GM04503 (cell line): ENCODE measurements at places on chromosomes 3 and 15.

DNA sequence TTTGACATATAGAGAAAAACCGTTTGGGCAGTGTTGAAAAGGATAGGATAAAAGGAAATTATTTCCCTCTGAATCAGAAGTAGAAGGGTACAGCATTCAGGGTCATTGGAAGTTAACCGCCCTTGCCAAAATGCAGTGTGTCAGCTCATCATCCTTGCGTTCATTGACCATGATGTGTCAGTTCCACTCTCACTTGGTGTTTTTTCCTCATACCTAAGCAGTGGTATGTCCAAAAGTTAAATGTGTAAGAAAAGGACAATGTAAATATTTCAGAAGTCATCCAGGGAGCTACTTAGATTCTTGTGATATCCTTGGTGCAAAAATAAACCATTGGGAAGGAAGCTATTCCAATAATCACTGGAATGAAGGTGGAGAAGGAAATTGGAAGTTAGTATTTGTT is 50.7 kb downstream of the MAP6D1 start:
- DNase-seq: peak; percentile 17

DNA sequence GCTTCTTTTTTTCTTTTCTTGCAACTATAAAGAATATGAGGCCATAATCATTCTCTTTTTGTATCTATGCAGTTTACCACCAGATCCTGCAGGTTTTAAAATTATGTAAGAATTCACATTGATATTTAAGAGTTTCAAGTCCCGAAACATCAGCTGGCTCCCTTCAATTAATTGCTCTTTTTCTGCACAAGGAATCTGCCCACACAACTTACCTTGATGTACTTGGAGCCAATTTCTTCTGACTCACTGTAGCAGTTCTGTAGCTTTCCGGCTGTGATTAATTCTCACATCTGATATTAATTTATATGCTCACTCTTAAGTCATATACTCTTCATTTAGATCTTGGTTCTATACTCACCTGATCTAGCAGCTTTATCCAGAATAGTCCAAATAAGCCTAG is 781.8 kb downstream of the CADM2 start:
- no peak for DNase-seq

DNA sequence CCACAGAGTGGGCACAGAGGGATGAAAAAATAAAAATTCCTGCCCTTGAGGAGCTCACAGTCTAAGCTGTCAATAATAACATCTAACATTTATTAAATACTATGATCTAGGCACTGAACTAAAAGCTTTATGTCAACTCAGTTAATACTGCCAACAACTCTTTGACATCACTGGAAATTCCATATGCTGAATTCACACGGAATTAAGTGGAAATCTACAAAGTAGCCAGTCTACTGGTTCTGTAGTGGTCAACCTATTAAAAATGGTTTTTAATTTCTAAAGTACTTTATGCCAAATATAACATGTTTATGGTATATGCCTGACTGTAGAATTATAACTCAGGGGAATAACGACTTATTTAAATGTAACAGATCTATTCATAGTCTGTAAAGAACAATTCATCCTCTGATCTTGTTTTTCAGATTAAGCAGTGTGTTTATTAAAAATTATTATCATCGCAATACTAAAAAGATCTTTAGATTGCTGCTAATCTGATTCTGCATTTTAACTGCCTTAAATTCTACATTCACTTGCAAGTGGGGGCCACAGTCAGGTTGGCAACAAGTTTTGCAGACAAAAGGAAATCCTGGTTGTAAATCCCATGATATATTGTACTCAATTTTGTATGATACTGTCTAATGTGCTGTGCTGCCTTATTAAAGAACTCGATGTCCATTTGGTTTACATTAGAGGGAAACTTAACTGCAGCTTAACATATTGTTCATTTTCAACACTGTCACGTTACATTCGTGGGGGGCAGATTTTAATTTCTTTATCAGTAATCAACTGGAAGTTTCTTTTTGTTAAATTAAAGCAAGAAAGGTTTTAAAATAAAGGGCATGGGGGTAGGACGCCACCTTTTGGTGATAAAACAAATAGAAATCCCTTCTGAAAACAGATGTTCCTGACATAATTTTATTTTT is 2.6 kb upstream of the FOXP1 start:
- DNase-seq: no peak

DNA sequence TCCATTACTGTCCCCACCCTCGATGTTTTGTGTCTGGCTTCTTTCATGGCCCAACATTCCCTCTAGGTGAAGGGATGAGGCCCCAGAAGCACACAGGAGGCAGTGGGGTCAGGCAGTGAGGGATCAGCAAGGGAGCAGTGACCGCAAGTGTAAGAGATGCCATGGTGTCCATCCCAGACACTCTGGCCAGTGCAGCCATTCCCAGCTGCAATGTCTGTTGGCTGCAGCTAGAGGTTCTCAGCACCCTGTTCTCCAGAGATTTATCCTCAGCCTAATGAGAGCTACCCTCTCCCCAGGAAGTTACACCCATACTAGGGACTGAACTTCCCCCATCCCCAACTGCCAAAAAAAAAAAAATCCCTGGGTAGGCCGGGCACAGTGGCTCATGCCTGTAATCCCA is 40.2 kb downstream of the TRANK1 start:
- DNase-seq: no peak

GRCh38 chr3:62670351-62670750 is 204.9 kb downstream of the CADPS start:
- peak; percentile 5 for DNase-seq

DNA sequence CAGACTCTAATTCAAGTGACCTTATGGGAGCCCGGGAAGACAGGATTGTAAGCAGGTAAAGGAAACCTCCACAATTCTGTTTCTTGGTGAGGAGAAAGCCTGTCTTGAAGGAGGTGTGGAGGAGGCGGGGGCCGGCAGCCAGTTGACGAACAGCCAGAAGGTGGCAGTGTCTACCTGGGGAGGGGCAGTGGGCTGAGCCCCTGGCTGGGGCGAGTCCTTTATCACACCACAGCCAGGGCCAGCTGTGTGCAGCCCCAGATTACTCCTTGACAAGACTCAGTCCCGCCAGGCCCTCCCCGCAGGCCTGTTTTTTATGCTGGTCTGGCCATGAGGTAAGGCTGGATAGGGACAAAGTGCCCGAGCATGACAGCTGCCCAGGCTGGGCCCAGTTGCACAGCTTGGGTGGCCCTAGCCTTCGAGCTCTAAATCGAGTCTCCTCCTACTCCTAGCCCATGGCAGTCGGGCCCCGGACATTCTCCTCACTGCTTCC is 40.9 kb upstream of the IDH2 start:
- DNase-seq: no peak

GRCh38 chr15:76962337-76963013 is 30.9 kb downstream of the RCN2 start:
- no peak for DNase-seq

GRCh38 chr3:109678600-109678999 is 341.3 kb upstream of the DPPA4 start:
- no peak for DNase-seq

- DNase-seq: no peak
Measured at GRCh38 chr3:20878691-20879090, 692.7 kb upstream of the SGO1 start.

DNA sequence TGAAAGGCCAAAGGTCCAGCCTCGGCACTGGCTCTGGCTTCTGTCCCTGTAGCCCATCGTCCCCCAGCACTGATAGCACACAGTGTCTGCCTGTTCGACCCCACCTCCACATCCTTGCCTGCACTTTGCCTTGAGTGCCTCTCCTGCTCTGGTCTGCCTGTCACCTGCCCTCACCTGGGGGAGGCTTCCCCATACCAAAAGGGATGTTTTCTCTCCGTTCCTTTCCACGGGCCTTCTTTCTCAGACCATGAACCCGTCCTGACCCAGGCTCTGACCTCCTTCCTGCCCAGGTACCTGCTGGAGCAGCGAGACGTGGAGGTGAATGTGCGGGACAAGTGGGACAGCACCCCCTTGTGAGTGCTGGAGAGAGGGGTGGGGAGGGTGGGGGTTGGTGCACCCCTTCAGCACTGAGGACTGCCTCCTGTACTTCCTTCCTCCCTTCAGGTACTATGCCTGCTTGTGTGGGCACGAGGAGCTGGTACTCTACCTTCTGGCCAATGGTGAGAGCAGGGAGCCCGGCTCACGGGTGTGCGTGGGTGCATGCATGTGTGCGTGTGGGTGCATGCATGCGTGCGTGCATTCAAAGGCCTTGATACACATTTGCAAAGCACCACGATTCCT is 1.5 kb downstream of the ABTB1 start:
- no peak for DNase-seq

DNA sequence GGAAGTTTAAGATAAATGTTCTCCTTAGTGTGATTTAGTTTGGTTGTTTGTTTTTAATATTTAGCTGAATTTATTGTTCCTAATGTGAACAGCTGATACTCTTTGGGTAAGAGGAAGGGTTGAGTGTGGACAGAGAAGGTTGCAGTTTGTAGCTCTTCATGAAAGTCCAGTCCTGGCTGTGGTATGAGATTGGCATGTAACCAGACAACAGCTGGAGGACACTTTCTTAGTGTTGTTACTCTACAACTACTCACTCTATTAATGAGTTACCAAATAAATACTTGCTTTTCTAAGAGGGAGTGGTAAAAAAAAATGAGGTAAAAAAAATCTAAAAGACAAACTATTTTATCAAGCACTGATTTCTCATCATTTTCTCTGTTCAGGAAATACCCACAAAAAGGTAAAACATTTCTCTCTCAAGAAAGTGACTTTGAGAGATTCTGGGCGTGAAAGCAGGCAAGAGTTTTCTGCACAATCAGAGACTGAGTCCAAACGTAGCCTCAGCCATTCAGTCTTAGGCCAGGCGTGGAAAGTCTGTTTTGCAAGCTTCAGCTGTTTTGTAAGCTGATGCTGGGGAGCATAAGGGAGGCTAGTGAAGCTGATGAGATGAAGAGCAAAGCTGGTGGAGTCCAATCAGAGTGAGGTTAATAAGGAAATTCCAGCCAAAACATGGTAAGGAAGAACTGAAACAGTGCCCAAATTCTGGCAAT is 138.5 kb upstream of the ARPP21 start:
- no peak for DNase-seq

DNA sequence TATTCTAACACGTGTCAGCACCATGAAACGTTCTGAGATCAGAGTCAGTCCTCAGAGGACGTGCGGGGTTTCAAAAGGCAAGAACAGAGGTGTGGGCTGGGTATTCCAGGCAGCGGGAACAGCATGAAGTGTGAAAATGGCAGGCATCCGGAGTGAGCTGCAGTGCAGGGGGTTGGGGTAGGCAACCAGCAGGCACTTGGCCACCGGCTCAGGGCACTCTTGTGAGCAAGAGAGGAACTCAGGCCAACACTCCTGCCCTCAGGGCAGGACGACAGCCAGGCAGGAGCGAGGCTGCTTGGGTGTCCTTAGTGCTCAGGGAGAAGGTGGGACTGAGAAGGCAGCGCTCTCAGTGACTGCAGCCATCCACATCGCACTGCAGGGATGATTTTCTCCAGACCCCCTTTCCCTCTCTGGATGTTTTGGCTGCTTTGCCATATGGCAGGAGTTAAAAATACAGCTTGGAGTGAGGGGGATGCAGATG is 151.1 kb downstream of the NUP210 start:
- no peak for DNase-seq

- DNase-seq: no peak
Measured at GRCh38 chr3:52280050-52280461, 1.6 kb upstream of the WDR82 start.

DNA sequence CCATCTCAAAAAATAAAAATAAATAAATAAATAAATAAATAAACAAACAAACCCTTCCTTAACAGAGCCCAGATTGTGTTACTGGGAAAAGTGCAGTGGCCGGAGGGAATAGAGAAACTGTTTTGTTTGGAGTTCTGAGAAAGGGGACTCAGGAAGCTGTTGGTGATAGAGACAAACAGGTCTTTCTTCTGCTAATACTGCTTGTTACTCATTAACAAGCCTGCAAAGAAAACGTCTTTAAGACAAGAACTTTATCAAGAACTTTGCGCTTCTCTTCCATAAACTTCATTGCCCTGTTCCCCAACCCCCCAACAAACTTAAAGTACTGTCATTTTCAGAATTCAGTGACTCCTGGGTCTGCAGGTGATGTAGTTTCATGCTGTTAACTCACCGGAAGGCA is 68.8 kb upstream of the GSK3B start:
- no peak for DNase-seq
